Mesothelial cell of epicardium (in vitro differentiated cells): ENCODE measurements at places on chromosomes 11 and 22.

DNA sequence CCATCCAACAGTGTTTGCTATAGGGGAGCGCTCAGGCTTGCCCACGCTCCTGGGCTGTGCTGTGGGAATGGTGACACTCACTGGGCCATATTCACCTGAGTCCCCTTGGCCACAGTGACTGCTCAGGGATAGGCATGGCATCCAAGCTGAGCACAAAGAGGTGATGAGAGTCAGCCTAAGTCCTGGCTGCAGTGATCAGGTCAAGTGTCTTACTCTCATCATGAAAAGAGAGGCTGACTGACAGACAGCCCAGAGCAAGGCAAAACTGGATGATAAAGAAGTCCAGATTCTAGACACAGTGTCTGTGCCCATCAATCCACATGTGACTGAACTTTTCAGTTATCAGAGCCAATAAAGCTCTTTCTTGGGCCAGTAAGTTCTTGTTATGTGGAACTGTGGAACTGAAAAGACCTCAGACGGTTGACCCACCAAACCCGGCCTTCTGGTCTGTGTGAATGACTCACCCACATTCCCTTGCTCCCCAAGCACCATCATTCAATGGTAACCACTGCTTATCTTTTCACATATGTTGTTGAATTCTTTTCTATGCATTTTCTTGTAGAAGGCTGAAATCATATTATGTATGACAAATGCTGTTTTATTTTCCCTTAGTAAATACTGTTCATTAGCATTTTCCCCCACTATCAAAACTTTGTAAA lies 43.2 kb upstream of the YPEL1 start:
- no peaks in the 10 kb centered on the region for H3K27me3 ChIP-seq
- no peak overlapping the region for H3K4me3 ChIP-seq
- H3K4me1 ChIP-seq: peaks cover 8% of the 10 kb centered on the region
- peak overlapping the region; percentile 3 for H3K27ac ChIP-seq
- DNase-seq: no peak
- H3K36me3 ChIP-seq: peaks cover 24% of the 10 kb centered on the region

GRCh38 chr11:76824083-76824939 lies 36.4 kb upstream of the ACER3 start:
- H3K36me3 ChIP-seq: peaks cover 1% of the 10 kb centered on the region
- H3K4me1 ChIP-seq: peaks cover 13% of the 10 kb centered on the region
- DNase-seq: no peak
- no peak overlapping the region for H3K4me3 ChIP-seq

GRCh38 chr11:132334769-132335280 lies 964.4 kb downstream of the NTM start:
- peaks cover 54% of the 10 kb centered on the region for H3K27me3 ChIP-seq
- no peak overlapping the region for H3K4me3 ChIP-seq
- H3K27ac ChIP-seq: no peak overlapping the region
- H3K4me1 ChIP-seq: no peaks in the 10 kb centered on the region

DNA sequence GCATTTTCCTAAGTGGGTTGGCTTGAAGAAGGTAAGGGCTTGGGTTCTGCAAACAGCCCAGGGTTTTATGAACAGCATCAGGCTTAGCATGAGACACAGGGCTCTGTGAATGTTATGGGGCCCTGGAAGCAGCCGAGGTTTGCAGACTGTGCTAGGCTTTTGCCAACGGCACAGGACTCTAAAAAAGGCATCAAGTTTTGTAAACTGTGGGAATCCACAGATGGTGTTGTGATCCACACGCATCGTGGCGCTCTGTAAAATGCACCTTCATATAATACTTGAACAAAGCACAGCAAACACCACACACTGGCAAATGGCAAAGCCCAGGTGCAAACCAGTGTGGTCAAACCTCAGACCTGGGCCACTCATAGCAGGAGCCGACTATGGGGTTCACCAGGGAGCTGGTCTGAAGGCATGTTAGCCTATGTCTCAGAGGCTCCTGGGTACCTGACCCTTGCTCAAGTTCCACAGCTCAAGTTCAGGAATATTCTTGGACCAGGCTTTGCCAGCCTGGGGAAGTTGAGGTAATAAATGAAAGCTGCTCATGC lies 2.4 kb upstream of the SLCO2B1 start:
- no peak overlapping the region for H3K27ac ChIP-seq
- no peaks in the 10 kb centered on the region for H3K36me3 ChIP-seq
- H3K4me1 ChIP-seq: peaks cover 7% of the 10 kb centered on the region
- no peak for DNase-seq
- H3K4me3 ChIP-seq: no peak overlapping the region

GRCh38 chr22:31093086-31093850 lies 12.2 kb downstream of the SMTN start:
- no peak overlapping the region for H3K27ac ChIP-seq
- H3K4me1 ChIP-seq: no peaks in the 10 kb centered on the region
- H3K36me3 ChIP-seq: peaks cover 26% of the 10 kb centered on the region
- no peaks in the 10 kb centered on the region for H3K27me3 ChIP-seq
- DNase-seq: no peak

GRCh38 chr11:88398372-88398771 lies 60.8 kb upstream of the CTSC start:
- H3K4me1 ChIP-seq: peaks cover 20% of the 10 kb centered on the region
- no peak for DNase-seq
- H3K27me3 ChIP-seq: no peaks in the 10 kb centered on the region
- peak overlapping the region; percentile 21 for H3K27ac ChIP-seq

DNA sequence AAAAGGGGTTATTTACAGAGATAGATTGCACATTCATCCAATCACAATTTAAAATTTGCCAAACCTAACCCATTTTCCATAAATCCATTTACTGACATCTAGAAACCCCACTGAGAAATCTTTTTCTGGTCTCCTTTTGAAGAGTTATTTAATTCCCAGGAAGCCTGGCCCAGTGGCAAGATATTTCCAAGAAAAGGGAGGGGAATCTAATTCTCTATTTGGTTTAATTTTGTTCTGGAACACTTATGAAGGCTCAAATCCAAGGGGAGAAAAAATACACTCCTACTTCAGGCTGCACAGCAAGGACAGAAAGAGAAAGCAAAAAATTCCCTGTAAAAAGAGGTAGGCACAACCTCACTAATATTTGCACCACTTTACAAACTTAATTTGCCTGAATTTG lies 88.2 kb upstream of the LDLRAD3 start:
- H3K4me1 ChIP-seq: no peaks in the 10 kb centered on the region
- no peak overlapping the region for H3K27ac ChIP-seq
- DNase-seq: no peak

DNA sequence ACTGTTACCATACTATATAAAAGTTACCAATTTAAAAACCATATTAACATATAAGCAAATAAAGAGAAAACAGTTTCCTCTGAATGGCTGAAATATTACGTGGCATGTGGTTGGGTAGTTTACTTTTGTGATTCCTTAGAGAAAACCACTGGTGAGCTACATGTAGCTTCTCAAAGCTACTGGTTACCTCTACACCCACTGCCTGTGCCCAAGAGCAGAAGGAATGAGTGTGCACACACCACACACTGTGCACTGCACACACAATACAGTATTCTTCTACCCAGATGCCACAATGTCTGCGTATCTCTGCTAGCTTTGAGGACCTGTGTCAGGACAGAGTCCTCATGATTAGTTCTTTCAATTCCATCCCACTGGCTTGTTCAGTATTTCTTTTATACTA lies 25.5 kb upstream of the YPEL1 start:
- H3K4me3 ChIP-seq: no peak overlapping the region
- H3K27me3 ChIP-seq: no peaks in the 10 kb centered on the region
- H3K36me3 ChIP-seq: peaks cover 18% of the 10 kb centered on the region
- no peak overlapping the region for H3K27ac ChIP-seq
- H3K4me1 ChIP-seq: peaks cover under 1% of the 10 kb centered on the region
- DNase-seq: no peak

DNA sequence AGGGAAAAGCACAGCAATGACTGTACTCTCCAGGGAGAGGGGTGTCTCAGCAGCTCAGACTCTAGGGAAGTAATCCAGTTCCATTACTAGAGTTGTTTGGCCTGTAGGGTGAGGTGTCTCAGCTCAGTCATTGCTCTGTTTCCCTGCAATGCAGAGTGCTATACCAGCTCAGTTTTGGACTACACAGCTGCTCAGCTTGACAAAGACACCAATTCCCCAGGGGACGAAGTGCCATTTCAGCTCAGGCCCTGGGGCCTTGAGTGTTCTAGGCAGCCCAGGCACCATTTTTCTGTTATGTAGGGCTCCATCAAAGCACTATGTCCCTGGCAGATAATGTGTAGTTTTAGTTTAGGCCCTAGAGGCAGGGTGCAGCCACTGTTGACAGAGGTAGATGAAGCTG lies 18.2 kb downstream of the CALCB start:
- DNase-seq: no peak
- H3K36me3 ChIP-seq: no peaks in the 10 kb centered on the region
- no peaks in the 10 kb centered on the region for H3K4me1 ChIP-seq
- peaks cover 18% of the 10 kb centered on the region for H3K27me3 ChIP-seq
- H3K27ac ChIP-seq: no peak overlapping the region

DNA sequence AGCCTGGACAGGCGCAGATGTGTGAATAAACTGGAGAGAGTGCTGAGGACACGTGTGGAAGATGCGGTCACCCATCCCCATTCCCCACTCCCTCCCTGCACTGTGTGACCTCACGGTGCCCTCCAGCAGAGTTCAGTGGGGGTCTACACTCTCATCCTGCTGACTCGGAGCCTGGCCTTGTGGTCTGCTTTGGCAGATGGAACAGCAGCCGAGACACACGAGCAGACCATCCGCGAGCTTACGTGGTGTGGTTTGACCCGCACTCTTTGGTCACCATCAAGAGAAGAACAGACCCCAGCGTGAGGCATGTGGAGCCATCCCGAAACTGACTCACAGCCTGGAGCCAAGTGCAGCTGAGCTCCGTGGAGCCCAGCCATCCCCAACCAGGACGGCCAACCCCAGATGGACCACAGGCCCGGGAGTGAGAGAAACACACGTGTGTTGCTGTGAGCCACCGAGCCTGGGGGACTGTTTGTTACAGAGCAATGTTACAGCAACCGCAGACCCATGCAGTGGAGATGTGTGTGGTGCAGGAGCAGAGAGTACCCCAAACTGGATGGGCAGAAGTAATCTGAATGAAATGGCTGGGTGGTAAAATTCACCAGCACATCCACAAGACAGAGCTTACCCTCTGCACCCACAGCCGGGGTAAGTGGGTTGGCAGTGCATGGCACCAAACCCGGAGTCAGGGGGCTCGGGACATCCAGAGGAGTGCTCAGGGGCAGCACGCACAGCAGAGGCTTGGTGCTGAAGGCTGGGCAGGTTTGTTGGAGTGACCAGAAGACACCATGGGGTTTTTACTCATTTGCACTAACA lies 90.7 kb downstream of the RTL6 start:
- peak overlapping the region; percentile 72 for H3K27ac ChIP-seq
- H3K4me1 ChIP-seq: peaks cover 21% of the 10 kb centered on the region
- H3K36me3 ChIP-seq: no peaks in the 10 kb centered on the region
- H3K4me3 ChIP-seq: no peak overlapping the region
- DNase-seq: no peak
- H3K27me3 ChIP-seq: peaks cover 10% of the 10 kb centered on the region

- H3K4me3 ChIP-seq: no peak overlapping the region
- peaks cover 4% of the 10 kb centered on the region for H3K4me1 ChIP-seq
- DNase-seq: no peak
- peaks cover 35% of the 10 kb centered on the region for H3K36me3 ChIP-seq
- H3K27ac ChIP-seq: no peak overlapping the region
Measured at GRCh38 chr22:27988704-27989103, 69.6 kb upstream of the PITPNB start.

GRCh38 chr11:11731311-11732083 lies 109.7 kb upstream of the GALNT18 start:
- H3K4me3 ChIP-seq: no peak overlapping the region
- no peak overlapping the region for H3K27ac ChIP-seq
- H3K4me1 ChIP-seq: peaks cover 10% of the 10 kb centered on the region
- H3K27me3 ChIP-seq: peaks cover 84% of the 10 kb centered on the region

- no peaks in the 10 kb centered on the region for H3K36me3 ChIP-seq
- peaks cover 6% of the 10 kb centered on the region for H3K4me1 ChIP-seq
- H3K27me3 ChIP-seq: peaks cover 59% of the 10 kb centered on the region
- no peak overlapping the region for H3K27ac ChIP-seq
- DNase-seq: no peak
Measured at GRCh38 chr22:50016308-50016987, 3.9 kb upstream of the IL17REL start.

GRCh38 chr22:28711820-28712777 lies 29.5 kb downstream of the CHEK2 start:
- peak overlapping the region; percentile 2 for H3K4me3 ChIP-seq
- H3K36me3 ChIP-seq: peaks cover 11% of the 10 kb centered on the region
- H3K27me3 ChIP-seq: no peaks in the 10 kb centered on the region
- DNase-seq: no peak
- H3K4me1 ChIP-seq: peaks cover 28% of the 10 kb centered on the region
- H3K27ac ChIP-seq: peak overlapping the region; percentile 90

DNA sequence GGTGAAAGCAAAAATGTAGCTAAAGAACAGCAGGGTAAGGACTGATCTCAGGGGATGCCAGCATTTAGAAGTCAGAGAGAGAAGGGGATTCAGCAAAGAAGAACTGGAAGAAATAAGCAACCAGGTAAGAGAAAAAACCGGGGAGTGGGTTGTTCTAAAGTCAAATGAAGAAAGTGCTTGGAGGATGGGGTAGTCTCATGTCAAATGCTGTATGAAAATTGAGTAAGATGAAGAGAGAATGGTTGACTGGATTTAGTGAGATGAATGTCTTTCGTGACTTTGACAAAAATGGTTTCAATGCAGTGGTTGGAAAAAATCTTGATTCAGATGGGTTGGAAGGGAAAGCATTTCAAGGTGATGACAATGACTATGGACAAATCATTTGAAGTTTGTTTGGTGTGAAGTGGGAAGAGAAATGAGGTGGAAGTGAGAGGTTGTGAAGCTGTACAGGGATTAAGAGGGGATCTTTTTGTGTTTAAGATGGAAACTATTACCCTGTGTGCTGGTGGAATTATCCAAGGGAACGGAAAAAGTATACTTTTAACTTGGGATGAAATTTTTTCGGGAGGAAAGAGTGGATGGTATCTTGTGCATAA lies 484.0 kb downstream of the ETS1 start:
- H3K36me3 ChIP-seq: no peaks in the 10 kb centered on the region
- no peak overlapping the region for H3K27ac ChIP-seq
- DNase-seq: no peak

DNA sequence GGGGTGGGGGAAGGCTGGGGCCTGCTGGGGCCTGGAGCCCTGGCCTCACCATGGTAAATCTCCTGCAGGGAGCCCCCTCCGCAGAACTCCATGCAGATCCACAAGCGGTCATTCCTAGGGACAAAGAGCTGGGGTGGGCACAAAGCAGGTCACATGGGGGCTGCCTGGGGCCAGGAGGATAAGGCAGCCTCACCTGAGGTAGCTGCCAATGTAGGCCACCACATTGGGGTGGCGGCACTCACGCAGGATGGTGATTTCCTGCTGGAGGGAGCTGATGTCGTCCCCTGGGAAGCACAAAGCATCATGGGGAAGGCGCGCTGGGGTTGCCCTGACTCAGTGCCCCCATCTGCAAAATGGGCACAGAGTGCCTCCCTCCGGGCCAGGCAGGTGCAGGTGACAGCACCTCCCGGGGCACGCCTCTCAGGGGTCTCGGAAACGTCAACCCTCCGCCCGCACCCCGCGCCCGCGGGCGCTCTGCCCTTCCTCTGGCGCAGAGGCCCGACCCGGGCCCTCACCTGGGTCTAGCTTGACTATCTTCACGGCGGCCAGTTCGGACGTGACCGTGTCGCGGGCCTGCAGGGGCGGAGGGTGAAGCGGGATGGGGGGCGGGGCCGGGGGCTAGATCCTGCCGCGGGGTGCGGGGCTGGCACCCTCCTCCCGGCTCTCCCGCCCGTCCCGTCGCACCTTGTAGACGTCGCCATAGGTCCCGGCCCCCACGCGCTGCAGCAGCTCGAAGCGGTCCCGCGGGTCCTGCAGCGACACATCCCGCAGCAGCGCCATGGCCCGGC lies 450 bp downstream of the MAP4K2 start:
- no peak for DNase-seq
- H3K4me1 ChIP-seq: peaks cover 10% of the 10 kb centered on the region
- no peak overlapping the region for H3K27ac ChIP-seq
